ENCODE measurements at places on chromosomes 6 and 20.

DNA sequence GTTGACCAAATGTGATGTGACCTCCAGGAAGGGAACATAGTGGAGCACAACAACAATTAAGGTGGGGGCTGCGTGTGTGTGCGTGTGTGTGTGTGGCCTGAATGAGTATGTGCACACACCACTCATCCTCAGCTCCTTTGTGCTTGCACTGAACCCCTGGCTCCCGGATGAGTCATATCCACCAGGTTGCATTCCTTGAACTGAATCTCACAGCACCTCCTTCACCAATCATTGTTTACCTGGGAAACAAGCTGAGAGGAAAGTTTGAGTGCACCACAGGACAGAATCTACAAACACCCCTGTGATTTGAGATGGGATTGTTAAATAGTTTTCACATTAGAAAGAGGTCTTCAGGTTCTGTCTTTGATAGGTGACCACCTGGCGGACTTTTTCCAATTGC, 33.7 kb upstream of the GPR6 start:
- no peak for DNase-seq

- DNase-seq, result peak; percentile 24
These were observed 114.8 kb downstream of the LRFN2 start for GRCh38 chr6:40472353-40472752.

DNA sequence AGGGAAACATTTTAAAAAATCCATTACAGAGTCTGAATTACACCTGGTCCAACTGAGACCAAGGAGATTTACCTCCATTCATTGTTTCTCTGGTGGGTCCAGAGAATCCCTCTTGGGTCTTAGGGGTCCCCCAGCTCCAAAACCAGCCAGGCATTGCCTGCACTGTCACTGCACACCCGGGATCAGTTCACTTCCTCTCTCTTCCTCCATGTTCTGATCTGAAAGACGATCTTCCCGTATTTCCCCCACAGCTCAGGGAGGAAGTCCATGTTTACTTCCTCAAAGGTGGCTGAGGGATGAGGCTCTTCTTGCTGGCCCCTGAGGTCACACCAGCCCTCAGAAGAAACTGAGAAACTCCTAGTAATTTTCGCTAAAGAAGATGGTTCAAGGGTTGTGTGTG, 159.7 kb downstream of the BMP7 start:
- DNase-seq, result no peak

GRCh38 chr20:38091441-38092216, 58.1 kb downstream of the RPRD1B start:
- DNase-seq, result no peak

DNA sequence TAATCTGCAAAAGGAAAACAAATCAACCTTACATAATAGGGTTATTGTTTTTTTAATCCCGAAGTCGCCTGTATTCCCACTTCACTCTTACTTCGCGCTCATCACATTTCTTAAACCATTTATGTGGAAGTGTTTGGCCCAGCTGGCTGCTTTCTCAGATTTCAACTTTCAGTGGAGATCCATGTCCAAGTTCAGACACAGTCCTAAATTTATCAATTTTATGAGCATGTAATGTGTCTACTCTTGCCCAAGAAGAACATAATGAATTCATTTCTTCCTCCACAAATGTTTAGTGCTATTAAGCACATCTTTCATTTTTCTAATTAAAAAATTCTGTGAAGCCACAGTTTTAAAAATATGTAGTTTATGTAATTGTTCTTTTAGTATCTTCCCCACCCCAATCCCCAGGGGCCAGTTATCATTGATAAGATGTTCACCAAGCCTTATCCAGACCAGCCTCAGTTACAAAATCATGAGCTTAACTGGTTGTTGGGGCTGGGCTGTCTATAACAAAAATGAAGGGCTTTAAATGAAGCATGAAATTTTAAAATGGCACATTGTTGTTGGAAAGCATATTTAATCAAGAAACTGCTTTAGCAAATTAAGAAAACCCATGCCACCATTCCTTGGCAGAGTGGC, 151.7 kb downstream of the UST start:
- no peak for DNase-seq

- no peak for DNase-seq
These were observed 311.1 kb downstream of the CDC5L start for GRCh38 chr6:44698602-44699001.

DNA sequence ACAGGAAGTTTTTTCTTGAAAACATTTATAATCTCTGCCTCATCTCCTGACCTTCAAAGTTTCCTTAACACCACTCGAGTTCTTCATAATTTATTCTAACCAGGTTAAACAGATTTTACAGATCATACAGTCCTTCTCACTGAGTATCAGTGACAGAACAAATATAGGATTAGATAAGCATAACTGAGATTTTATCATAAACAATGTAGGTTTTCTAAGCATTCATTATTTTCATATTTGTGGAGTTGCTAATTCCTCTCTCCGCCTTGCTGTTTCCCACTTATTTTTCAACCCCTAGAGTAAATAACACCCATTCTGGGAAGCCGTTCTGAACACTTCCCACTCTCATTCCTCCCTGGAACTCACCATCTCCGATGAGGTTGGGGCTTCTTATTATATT, 229.9 kb downstream of the HACE1 start:
- DNase-seq, result no peak

DNA sequence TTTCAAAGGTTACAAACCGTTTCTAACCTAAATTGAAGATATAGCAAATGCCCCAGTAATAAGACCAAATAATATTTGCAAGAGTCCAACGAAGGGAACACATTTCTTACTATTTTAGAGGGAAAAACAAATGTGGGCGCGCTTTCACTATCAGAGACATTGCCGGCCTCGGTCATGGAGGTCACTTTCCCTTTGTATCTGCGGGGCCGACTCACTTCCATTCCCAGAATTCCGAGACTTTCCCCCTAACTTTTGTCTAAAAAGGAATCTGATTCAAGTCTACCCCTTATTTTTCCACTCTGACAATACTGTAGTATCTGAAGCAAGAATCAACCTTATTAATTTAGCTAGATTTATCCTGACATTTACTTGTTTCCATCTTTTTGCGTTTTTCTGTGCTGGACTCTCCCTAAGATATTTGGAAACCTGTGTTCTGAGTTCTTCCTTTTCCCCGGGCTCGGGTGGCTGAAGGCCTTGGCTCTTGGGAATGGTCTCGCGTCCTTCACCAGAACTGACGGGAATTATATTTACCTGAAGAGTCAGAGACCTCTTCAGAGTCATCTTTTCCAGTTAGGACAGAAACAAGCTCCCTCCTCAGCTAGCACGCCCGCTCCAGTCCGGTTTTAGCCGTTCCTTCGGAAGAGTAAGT, 71.8 kb upstream of the ZNF184 start:
- DNase-seq, result no peak

DNA sequence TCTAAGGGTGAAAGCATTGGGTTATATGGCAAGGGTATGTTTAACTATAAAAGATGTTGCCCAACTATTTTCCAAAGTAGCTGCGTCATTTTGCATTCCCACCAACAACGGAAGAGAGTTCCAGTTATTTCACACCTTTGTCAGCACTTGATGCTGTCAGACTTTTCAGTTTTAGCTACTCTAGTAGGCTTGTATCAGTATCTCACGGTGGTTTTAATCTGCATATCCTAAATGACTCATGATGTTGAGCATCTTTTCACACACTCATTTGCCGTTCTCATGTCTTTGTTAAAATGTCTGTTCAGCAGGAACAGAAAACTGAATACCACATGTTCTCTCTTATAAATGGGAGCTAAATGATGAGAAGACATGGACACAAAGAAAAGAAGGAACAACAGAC, 122.3 kb downstream of the RNASET2 start:
- DNase-seq, result no peak

DNA sequence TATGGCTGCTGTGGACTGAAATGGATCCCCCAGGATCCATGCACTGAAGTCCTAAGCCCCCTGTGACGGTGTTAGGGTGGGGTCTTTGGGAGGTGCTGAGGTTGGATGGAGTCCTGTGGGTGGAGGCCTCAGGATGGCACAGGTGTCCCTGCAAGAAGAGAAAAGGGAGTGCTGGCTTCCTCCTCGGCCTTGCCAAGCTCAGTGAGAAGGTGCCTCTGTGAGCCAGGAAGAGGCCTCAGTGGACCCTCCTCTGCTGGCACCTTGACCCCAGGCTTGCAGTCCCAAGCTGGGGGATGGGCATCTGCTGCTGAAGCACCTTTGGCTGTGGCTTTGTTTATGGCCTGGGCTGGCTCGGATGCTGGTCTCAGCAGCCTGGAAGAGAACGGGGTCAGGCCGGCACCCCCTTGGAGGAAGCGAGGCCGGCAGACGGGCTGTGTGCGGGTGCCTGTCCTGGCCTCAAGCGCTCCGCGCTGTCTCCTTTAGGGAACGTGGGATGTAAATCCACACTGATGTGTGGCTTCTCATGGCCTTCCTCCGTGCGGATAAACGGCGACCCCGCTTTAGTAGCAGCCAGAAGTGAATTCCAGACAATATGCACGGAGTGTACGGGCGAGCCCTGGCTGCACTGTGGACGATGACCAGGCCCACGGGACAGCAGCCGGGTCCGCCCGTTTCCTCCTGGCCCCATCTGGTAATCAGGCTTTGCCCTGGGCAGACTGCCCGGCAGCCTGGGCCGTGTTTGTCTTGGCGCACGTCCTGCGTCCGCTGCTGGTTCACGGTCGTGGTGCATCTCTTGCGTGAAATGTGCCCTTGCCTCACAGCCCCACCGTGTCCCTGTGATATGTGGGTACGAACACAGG, 182.6 kb downstream of the ERMARD start:
- DNase-seq, result no peak

DNA sequence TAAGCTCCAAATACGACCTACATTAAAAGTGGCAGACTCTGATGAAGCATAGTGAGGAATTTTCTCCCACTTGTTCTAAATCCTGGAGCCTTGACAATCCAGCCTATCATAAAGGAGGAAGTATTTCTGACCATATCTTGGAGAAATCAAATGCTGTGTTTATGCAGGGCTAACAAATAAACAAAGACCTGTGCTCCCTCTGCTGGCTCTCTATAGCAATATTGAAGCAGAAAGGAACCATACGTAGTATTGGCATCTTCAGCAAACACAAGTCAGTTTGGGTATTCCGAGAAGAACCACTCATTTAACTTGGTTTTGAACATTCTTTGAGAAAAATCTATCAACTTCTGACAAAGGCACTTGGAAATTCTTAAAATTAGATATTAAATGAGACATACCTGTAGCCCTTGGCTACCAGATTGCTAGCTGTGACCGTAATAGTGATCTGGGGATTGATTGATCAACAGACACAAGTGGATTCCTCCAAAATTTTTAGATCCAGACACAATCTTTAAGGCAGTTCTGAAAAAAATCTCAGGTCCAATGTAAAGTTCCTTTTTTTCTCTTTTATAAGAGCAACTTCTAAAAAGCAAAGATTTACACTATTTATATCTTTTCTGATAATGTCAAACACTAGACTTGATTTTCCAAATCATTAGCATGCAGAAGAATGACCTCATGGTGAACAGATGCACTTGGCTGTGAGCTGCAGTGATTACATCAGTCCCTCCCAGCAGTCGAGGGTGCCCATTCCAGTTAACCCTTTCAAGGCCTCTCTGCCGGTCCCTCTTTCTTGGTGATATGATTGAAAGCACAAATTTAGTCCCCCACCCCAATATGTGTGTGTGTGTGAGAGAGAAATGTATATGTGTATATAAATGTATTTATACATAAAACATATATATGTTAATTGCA, 40.2 kb downstream of the INSM1 start:
- no peak for DNase-seq

- DNase-seq, result no peak
These were observed 61.0 kb downstream of the PKIB start for GRCh38 chr6:122671251-122671650.

- no peak for DNase-seq
These were observed 33.0 kb downstream of the BACH2 start for GRCh38 chr6:90263633-90264032.

DNA sequence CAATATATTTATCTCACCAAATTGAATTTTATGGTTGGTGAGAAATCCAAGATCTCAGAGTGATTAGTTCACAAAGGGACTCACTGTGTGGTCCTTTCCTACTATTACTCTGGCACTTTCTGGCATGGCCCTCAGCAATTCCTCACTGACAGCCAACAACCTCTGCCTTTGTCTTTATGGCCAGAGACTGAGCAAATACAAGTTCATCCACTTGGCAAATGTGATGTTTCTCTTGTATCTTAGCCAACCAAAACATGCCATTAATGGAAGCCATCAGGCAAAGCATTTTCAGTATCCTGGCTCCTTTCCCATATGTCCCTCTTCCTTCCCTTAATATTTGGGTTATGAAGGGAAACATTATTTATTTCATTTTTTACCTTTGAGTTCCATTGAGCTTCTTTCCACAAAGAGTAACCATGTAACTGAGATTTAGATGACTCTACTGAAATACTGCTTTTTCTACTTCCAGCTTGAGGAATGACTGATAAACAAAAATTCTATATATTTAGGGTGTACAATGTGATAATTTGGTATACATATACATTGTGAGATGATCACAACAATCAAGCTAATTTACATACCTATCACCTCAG, 30.8 kb upstream of the SMLR1 start:
- DNase-seq, result no peak

DNA sequence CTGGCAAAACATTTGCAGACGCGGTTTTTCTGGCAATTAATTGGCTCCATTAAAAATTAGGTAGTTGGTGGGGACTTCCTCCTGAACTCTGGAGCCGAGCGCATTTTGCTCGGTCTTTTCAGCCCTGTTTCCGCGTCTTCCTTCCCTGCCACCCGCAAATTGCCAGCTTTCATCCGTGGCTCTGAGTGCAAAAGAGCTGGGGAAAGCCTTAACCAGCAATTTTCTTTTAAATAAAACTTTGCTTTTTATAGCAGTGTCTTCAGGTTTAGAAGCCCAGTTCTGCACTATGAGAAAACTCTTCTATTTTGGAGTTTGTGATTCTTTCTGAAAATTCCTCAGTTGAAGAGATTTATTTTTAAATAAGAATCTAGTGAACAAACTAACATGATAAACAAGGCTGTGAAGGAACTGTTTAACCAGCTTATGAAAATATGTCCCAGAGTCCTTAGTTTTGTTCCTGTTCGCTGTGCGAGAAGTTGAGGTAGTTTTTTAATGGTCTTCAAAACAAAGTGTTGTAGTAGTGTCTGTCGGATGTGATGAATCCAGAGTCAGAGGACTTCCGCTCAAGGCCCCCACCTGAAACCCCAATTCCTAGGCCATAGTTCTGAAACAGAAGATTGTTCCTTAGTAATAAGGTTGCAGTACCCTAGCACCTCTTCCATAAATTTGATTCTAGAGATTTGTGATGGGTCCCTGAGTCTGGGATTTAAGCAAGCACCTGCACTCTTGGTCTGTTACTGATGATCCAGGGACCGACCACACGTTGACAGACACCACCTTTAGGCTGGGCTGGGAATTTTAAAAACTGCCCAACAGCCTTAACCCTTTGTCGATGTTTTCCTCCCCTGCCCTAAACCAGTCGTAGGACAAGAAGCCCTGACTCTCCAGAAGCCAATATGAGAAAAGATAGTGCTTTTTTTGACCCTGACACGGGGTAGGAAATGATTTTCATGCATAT, 950 bp downstream of the KCTD20 start:
- DNase-seq, result no peak

DNA sequence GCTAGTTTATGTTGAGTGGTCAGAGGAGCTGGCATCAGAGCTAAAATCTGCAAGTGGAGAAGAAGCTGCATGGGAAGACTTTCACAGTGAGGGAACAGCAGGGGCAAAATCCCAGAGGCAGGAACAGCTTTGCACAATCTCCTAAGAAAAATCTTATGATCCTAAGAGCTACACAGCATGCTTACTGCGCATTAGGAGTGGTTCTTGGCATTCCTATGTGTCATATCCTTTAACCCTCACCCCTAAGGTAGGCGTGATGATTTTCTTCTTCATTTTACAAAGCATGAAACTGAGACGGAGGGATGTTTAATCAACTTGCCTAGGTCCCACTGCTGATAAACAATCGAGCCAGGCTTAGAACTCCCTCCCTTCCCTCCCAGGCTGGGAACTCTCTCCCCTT, 313.6 kb upstream of the SULF2 start:
- no peak for DNase-seq
